ENCODE measurements at places on chromosomes 5 and 9.

- DNase-seq = no peak
These were observed 316.2 kb downstream of the CWC27 start for GRCh38 chr5:65084795-65085515.

- no peak for DNase-seq
These were observed 110.8 kb upstream of the SLC1A3 start for GRCh38 chr5:36495611-36496010.

DNA sequence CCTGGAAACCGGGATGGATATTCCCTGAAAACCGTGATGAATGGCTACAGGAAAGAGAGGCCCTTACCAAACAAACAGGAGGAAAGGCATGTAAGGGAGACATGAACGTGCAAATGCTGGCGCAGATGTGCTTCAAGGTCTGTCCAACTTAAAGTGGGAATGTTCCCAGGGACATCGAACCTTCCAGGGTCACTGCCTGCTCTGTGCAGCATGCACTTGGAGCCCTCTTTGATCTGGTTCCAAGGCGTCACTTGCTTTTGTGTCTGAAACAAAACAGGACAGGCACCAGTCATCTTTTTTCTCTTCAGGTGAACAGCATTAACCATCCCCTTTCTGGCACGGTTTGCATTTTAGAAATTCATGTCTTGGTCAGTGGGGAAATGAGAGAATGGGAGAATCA lies 479.4 kb downstream of the RASEF start:
- no peak for DNase-seq

GRCh38 chr5:178234750-178235587 lies 2.4 kb upstream of the PHYKPL start:
- peak; percentile 91 for DNase-seq

DNA sequence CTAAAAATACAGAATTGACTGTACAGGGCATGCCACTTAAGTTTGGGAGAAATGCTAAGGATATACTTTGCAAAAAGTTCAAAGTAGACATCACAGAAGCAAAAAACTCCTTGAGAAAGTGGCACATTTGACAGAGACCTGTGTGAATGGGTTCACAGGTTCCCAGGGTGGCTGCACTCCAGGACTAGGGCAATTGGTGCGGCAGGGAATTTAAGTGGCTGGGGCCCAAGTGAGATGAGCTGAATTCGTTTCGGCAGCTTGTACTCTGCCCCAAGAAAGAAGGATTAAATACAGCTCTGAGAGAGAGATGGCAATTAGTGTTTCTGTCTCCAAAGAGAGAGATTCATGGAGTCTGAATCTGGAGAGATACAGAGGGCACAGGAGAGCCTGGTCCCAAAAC lies 280.1 kb downstream of the FBXL17 start:
- DNase-seq = no peak

GRCh38 chr5:116514421-116514970 lies 60.1 kb downstream of the SEMA6A start:
- no peak for DNase-seq
